Activated CD8-positive, alpha-beta memory T cell treated with anti-CD3 and anti-CD28 coated beads for 48 hours (primary cell): ENCODE measurements at places on chromosomes 12 and 14.
A peak's percentile ranks its signal among the peaks of the same experiment; 100 is the strongest.

GRCh38 chr12:118127867-118128266 lies 8.1 kb upstream of the PEBP1 start:
- DNase-seq, result no peak

- DNase-seq, result no peak
These were observed 11.6 kb downstream of the OXA1L start for GRCh38 chr14:22778084-22778483.

DNA sequence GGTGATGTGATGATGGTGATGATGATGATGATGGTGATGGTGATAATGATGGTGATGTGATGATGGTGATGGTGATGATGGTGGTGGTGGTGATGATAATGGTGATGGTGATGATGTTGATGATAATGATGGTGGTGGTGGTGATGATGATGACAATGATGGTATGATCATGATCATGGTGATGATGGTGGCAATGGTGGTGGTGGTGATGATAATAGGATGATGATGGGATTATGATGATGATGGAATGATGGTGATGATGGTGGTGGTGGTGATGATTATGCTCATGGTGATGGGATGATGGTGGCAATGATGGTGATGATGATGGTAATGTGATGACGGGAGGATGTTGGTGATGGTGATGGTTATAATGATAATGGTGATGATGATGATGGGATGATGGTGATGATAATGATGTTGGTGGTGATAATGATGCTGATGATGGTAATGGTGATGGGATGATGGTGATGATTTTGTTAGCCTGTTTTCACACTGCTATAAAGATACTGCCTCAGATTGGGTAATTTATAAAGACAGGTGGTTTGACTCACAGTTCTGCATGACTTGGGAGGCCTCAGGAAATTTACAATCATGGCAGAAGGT lies 314.8 kb upstream of the SFSWAP start:
- no peak for DNase-seq

DNA sequence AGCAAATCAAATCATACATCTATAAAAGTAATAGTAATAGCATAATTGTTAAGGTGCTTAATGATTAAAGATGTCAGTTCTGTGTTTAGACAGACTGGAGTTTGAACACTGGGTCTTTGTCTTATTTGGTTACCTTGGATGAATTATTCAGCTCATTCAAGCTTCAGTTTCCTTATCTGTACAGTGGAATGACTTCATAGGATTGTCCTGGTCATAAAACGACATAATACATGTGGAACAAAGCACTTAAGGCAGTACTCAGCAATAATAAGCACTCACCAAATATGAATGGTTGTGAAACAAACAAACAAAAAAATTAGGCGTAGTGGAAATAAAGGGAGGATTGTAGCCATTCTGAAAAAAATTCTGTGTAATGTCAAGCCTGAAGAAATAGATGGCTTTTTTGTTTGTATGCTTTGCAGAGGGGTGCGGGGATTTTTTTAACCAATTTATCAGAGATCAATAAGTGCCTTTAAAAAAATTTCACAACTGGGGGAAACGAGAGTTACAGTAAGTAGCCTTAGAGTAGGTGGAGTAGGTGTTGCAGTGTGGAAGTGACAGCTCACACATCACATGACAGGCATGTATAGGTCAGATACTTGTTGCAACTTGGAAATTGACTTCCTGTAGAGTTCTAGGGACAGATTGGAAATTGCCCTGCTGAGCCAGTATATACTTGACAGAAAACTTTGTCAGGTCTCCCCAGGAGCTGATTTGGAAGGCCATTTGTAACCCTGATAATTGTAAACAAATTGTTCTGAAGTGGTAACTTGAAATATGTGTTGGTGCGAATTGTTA lies 157.7 kb downstream of the SLC15A5 start:
- no peak for DNase-seq

DNA sequence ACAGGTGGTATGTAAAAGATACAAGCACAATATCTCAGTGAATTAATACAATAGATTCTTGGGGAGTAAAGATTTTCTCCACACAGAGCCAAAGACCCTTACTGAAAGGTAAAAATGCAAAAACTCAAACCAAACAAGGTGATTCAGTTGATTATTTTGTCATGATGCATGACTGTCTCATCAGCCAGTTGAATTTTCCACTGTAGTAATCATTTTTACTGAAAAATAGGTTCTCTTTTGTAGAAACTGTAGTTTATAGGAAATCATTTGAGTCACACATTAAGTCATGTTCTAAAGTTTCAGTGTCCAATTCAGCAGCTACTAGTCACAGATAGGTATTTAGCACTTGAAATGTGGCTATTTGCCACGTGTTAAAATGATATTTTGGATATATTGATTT lies 53.6 kb downstream of the PPFIA2 start:
- no peak for DNase-seq

DNA sequence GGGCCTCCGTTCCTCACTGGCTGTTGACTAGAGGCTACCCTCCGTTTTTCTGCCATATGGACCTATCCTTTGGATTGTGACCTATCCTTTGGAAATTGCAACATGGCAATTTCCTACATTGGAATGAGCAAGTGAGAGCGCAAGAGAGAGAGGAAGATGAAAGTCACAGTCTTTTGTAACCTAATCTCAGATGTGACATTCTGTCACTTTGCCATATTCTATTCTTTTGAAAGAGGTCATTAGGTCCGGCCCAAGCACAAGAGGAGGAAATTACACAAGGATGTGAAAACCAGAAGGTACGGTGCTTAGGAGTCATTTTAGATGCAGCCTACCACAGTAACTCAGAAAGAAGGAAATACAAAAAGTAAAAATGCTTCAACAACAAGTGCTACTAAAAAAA lies 47.3 kb upstream of the SRP54 start:
- DNase-seq, result no peak

- no peak for DNase-seq
These were observed 42.0 kb downstream of the KCNK13 start for GRCh38 chr14:90103808-90104207.

- no peak for DNase-seq
These were observed 44.4 kb downstream of the PLEKHD1 start for GRCh38 chr14:69528930-69529329.

- no peak for DNase-seq
These were observed 74.4 kb upstream of the GPATCH2L start for GRCh38 chr14:76077340-76077739.

- no peak for DNase-seq
These were observed 1.6 kb downstream of the ART4 start for GRCh38 chr12:14841761-14842160.

GRCh38 chr14:64724578-64724930 lies 20.3 kb downstream of the PLEKHG3 start:
- DNase-seq, result no peak

- no peak for DNase-seq
These were observed 24.9 kb downstream of the SLC6A12 start for GRCh38 chr12:188910-189621.

DNA sequence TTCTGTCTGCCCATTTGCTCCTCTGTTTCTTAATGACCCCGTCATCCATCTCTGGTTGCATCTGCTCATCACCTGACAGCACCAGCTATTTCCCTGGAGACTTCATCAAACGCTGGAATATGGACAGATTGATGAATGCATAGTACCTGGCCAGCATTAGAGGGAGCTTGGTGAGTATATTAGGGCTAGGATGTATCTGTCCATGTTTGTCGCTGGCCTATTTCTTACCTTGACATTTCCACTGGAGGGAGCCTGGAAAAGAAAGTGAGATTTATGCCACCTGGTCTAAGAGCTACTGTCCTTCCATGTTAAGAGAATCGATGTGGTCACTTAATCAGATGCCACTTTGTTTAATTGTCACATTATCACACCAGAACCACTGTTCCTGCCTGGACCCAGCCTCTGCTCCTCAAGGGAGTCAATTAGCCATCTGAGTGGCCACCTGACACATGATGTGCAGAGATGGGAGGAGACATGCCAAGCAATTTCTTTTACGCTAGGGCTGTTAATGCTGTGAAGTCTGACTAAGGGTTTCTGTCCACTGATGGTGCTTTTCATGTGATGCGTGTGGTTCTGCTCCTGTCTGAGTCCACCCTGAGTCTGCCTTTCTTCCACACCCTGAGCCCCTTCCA lies 75.3 kb upstream of the SFSWAP start:
- no peak for DNase-seq

GRCh38 chr14:95486875-95487668 lies 29.4 kb downstream of the SYNE3 start:
- DNase-seq, result no peak

GRCh38 chr14:22564463-22564862 lies 24.6 kb downstream of the DAD1 start:
- DNase-seq, result no peak

GRCh38 chr14:21875791-21876190 lies 202.2 kb upstream of the OR4E1 start:
- DNase-seq, result no peak

GRCh38 chr12:25872137-25872536 lies 86.3 kb upstream of the RASSF8 start:
- no peak for DNase-seq

- DNase-seq, result no peak
These were observed 3.8 kb downstream of the KRT73 start for GRCh38 chr12:52614381-52615207.

DNA sequence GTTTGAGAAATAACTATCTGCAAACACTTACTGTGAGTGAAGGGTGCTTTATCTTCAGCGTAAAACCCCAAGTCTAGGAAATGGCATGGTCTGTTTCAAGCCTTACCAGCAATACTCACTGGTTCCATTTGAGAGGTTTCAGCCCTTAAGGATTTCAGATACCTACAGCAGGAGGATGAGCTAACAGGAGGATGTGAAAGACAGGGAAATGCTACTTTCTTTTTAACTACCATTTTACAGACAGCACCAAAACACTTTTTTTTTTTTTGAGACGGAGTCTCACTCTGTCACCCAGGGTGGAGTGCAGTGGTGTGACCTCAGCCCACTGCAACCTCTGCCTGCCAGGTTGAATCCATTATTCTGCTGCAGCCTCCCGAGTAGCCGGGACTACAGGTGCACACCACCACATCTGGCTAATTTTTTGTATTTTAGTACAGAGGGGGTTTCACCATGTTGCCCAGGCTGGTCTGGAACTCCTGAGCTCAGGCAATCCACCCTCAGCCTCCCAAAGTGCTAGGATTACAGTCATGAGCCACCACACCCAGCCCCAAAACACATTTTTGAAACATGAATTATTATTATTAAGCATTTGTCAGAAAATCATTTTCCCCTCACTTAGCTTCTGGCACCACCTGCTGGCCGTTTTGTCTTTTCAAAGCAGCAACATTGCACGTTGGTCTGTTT lies 4.6 kb downstream of the MTRFR start:
- no peak for DNase-seq

GRCh38 chr14:68632054-68632895 lies 160.6 kb downstream of the ZFP36L1 start:
- no peak for DNase-seq

DNA sequence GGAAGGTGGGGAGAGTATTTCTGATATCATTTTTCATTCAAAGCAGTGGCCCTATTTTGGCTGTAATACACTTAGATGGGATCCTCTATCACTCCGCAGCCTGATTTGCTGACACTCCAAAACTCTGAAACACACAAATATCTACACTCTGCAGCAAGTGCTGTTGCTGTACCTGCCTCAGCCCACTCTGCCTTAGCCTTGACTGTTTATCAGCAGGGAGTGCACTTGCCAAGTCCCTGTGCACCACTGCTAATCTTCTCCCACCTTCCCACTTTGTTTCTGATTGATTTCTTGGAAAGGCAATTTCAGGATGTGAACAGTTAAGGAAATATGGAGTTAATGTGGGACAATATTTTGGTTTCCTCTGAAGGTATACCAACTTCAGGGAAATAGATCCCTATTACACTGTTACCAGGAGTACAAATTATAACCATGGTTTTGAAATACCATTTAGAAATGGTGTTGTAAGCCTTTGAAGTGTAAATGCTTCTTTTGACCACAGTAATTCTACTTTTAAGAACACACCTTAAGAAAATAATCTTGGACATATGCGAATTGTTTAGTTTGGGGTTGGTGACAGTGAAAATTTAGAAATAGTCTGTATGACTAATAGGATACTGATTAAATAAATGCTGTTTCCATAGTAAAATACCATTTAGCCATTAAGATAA lies 59.3 kb downstream of the MBIP start:
- DNase-seq, result no peak

- no peak for DNase-seq
These were observed 857 bp downstream of the ETNK1 start for GRCh38 chr12:22625762-22626294.

- peak; percentile 31 for DNase-seq
These were observed 604 bp downstream of the EEA1 start for GRCh38 chr12:92928421-92928961.

GRCh38 chr14:86450085-86450484 lies 920.1 kb downstream of the FLRT2 start:
- DNase-seq, result no peak

- no peak for DNase-seq
These were observed 10.8 kb downstream of the ZCRB1 start for GRCh38 chr12:42315108-42315507.

GRCh38 chr14:68191567-68192321 lies 372.2 kb downstream of the RAD51B start:
- DNase-seq, result no peak

GRCh38 chr12:62210422-62210821 lies 49.8 kb upstream of the USP15 start:
- DNase-seq, result no peak

DNA sequence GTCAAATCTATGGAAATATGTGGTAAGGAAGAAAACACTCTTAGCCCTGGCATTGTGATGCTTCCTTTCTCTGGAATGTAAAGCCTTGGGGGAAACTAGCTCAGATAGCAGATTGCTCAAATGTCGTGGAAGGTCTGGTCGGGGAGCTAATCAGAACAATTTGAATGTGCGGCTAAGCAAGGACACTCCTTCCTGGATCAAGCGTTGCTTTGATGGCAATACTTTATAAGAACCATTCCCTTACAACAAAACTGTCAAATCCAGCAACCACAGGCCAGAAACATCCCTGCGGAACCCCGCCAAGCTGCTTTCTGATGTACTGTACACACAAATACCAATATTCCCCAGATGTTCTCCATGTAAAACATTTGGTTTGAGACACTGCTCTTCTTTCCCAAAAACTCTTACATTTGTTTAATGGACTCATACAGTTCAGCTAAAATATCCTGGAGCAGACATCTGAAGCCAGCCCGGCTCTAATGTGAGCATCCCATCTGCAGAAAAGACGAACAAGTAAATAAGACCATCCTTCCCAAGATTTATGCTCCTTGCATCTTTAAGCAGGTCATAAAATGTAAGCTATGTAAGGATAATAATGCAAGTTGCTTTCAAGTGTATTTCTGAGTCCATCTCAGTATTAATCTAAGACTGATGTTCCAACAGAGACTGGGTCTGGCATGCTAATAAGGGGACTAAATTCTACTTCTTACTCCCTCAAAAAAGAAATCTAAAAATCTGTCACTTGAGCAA lies 20.2 kb downstream of the NUAK1 start:
- DNase-seq, result no peak
